COLO829 (cell line): ENCODE measurements at places on chromosomes 1 and 21.

DNA sequence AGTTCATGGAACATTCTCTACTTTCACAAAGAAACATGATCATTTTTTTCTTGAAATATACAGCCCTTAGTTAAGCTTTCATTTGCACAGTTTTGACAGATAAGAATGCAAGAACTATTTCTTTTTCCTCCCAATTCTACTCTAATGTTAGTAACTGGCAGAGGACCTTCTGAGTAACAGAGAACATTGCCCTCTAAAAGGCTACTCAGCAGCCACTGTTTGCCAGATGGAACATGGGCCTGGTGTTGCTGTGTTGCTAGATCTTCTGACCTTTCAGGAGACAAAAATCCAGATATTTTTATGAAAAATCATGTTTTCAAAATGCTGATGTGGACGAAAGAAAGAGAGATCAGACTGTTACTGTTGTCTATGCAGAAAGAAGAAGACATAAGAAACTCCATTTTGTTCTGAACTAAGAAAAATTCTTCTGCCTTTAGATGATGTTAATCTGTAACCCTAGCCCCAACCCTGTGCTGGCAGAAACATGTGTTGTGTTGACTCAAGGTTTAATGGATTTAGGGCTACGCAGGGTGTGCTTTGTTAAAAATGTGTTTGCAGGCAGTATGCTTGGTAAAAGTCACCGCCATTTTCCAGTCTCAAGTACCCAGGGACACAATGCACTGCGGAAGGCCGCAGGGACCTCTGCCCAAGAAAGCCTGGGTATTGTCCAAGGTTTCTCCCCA is 2.9 kb upstream of the PRDX6 start:
- DNase-seq = no peak

DNA sequence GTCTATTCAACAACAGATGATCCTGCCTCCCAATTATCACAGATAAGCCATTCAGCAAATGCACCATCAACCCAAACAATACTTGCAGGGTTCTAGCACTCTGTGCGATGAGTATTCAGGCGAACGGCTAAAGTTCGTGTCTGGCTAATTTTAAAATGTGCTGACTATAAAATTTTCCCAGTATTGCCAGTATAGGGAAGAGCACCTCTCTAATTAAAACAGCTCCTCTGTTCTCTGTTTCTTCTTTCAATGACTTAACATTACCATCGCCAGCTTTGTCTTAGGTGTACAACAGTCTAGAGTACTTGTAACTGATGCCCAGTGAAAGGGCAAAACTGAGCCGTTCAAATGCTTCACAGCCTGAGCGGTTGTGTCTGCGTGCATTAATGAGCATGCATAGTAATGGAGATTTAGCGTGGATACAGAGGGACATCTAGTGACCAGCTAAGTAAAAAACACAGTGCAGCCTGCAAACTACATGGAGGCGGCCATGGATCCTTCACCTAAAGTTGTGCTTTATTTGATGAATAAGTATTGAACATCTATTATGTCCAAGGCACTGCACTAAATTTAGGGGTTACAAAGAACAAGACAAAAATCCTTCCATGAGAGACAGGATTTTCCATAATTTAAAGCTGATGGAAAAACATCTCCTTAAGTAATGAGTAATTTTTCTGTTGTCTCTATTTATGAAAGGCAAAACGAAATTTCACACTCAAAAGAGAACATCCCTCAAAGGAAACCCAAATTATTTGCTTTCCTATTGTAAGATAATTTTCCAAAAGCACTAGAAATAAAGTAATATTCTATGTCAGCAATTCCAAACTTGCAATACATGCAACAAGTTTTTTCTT is 120.0 kb downstream of the SETD4 start:
- peak; percentile 69 for DNase-seq

DNA sequence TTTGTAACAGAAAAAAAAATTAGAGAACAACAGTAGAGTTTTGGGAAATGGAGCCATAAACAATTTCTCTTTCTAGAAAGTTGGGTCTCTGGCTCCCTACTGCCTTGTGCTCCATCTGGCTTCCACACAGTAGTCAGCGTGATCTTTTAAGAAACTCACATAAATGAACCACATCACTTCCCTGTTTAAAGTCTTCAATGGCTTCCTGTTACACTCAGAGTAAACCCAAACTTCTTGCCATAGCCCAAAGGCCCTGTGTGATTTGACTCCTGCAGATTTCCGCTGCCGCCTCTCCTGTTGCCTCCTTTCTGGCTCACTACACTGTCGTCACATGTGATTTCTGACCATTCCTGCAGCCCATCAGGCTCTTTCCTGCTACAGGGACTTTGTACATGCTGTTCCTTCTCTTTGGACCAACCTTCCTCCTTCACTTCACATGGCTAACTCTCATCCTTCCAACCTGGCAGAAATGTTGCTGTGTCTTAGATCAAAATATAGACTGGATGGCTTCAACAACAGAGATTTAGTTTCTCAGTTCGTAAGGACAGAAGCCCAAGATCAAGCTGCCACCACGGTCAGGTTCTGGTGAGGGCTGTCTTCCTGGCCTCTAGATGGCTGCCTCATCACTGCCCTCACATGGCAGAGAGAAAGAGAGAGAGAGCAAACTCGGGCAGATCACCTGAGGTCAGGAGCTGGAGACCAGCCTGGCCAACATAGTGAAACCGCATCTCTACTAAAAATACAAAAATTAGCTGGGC is 34.0 kb downstream of the OPRD1 start:
- DNase-seq = no peak

DNA sequence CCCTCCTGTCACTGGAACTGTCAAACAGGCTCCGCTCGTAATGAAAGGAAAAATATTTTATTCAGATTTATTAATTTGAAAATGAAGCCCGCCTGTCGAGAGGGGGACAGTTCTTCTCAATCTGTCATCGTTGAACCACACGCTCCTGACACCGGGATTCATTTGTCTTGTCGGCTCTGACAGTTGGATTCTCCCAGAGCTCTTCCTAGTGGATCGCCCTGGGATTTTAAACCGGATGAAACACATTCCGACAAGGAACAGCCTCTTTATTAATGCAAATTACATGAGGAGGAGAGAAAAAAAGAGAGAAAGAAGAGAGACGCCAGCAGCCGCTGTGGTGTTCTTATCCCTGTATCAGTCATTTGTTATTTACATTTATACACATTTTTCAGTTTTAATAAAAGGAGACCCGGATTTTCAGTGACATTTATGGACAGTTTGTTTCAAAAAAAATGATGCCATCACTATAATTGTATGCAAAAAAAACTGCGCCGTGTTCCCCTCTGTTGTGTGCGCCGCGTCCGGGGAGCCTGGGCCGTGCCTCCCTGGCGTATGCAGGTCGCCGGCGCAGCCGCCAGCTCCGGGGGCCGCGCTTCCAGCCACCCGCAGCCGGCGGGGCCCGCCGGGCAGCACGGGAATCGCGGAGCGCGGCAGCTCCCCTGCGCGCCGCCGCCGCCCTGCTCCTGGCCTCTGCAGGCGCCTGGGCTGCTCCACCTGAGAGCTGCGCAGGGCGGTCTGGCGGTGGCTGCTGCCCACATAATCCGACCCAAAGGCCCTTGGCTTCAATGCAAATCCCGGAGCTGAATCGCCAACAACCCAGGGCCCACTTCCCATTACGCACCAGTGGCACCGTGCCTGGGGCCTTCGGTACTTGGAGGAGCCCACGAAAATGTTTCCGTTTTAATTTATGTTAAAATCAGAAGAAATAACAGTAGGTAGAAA is 237.9 kb upstream of the PBX1 start:
- no peak for DNase-seq

DNA sequence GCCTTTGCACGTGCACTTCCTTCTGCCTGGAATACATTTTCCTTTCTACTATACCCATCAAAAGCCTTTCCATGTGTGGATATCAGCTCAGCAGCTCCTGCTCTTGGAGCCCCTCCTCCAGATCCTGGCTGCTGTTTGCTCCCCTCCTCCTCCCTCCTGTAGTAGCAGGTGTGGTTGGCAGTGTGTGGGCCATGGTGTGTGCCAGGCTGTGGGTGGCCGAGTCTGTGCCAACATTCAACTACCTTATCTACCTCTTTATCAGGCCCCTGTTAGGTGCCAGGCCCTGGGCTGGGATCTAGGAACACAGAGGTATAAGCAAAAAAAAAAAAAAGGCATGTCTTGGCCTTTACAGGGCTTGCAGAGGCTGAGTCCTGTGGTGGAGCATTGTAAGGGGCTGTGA is 180.6 kb upstream of the JUN start:
- DNase-seq = no peak
